ENCODE measurements at places on chromosomes 5 and 9.

GRCh38 chr5:98428806-98429205 lies 344.7 kb upstream of the RGMB start:
- DNase-seq: no peak

GRCh38 chr5:174794931-174795672 lies 70.7 kb downstream of the MSX2 start:
- no peak for DNase-seq

DNA sequence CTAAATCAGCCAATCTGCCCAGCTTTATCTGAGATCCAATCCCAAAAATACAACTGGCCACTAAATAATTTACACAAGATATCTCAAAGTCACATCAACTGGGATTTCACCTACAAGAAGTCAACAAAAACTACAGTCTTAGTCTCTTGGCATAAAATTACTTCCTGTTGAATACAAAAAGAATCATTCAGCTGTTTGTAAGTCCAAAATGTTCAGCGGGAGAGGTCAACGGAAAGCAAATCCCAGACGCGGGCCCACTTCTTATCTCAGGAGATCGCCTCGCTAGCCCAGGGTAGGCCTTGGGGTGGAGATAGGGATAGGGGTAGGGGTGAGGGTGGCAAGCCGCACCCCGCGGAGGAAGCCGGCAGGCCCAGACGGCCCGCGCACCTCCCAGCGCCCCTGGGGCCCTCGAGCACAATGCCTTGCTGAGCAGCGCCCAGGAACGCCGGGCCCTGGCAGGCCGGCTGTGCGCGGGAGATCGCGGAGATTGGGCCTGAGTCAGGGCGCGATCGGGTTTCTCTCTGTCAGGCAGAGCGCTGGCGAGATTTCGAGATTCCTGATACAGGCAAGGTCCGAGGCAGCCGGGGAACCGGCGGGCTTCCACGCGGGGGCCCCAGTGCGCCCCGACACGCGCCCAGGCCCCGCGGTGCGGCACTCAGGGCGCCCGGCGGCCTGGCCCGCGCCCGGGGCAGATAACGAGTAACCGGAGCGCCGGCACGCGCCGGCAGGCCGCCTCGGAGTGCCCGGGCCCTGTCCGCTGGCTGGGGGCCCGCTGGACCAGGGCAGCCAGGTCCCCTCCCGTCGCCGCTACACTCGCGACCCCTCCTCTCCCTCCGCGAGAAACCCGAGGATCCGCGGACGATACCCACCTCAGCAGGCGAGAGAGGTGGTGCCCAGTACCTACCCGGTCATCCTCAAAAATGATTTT lies 601 bp downstream of the HINT1 start:
- peak; percentile 46 for DNase-seq

- peak; percentile 62 for DNase-seq
These were observed 16.1 kb downstream of the B4GALT1 start for GRCh38 chr9:33151007-33151557.

GRCh38 chr9:135617538-135617900 lies 21.8 kb downstream of the GLT6D1 start:
- DNase-seq: no peak

DNA sequence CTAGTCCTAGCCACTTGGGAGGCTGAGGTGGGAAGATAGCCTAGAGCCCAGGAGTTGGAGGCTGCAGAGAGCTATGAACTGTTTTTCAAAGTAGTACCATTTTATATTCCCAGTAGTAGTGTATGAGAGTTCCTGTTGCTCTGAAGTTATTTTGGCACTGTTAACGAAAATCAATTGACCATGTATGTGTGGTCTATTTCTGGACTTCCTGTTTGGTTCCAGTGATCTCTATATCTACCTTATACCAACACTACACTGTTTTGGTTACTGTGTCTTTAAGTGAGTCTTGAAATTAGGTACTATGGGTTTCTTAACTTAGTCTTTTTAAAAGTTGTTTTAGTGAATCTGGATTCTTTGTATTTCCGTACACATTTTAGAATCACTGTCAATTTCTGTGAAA lies 13.6 kb downstream of the SLF1 start:
- DNase-seq: no peak

GRCh38 chr5:133120156-133120750 lies 68.4 kb downstream of the HSPA4 start:
- DNase-seq: no peak

DNA sequence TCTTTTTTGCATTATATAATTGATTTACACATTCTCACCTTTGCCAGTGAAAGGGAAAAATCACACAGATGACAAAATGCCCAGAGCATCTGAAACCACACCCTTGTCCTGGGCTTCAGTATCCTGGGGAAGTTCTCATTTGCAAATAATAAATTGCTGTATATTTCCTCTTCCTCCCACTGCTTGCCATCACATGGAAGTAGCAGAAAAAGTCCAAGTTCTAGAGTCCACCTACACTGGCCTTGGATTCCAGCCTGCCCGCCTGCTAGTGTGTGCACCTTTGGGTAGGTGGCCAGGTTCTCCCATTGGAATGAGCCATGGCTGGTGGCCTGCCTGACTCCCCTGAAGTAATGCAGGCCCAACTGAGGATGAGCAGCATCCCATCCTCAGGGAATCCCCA lies 149.4 kb downstream of the GADD45G start:
- DNase-seq: no peak

Data from NCI-H2029 treated with DMSO at 0.1 percent for 48 hours (cell line).